ENCODE measurements at places on chromosomes 1 and 21.

DNA sequence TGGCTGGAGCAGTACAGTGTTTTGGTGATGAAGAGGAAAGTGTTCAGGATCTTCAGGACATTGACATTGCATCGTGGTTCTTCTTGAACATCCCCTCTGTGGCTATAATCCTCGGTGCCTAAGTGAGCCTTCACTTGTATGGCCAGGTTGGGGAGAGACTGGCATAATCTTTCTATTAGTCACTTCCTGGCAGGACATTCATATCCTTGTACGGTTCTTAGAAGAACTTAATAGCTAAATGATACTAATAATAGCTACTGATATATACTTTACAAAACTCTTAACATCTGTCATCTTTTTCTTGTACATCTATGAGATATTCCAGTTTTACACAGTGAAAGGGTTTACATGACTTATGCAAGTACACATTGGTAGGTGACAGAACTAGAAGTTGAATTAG is 35.8 kb downstream of the CELF3 start:
- no peak for DNase-seq

- DNase-seq = no peak
Measured at GRCh38 chr1:170424346-170424745, 107.6 kb upstream of the GORAB start.

GRCh38 chr1:232271991-232272589 is 357.8 kb downstream of the SIPA1L2 start:
- no peak for DNase-seq

DNA sequence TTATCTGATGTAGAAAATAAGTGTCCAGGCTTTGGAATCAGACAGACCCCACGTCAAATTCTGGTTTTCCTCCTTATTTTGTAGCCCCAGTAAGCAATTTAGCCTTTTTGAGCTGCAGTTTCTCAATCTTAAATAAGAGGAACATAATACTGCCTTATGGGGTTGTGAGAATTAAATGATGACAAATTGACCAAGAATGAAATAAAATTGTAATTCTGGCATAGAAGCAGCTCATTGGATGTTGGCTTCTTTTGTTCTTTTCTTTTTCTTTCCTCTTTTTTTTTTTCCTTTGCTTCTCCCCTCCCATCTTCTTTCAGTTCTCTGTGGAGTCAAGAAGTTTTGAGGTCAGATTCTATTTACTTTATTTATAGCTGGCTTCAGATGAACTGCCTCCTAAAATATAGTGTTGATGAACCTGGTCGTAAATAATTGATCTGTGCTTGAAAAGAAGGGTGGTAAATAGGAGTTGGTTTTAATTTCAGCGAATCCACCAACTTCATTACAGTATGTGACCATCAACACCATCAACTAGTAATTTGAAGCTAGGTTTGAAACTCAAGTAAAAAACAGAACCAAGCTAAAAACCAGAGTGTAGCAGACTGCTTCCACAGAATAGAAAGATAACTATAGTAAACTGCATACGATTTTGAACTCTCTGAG is 81.1 kb downstream of the CACHD1 start:
- no peak for DNase-seq

DNA sequence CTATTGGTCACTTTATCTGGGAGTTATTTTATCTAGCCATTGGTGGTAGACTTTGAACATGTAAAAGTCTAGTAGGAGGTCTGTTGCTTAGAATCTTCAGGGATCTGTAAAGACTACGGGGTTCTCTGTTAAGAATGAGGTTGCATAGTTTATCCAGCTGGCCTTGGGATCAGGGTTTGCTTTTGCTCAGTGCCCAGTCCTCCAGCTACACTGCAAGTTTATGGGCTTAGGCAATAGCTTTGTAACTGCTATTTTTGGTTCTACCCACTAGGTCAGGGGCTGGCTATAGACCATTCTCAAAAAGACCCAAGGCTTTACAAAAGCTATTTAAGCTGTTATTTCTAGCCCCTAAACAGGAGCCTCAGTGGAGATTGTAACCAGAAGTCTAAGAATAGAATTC is 9.8 kb downstream of the SH3GLB1 start:
- DNase-seq = no peak

DNA sequence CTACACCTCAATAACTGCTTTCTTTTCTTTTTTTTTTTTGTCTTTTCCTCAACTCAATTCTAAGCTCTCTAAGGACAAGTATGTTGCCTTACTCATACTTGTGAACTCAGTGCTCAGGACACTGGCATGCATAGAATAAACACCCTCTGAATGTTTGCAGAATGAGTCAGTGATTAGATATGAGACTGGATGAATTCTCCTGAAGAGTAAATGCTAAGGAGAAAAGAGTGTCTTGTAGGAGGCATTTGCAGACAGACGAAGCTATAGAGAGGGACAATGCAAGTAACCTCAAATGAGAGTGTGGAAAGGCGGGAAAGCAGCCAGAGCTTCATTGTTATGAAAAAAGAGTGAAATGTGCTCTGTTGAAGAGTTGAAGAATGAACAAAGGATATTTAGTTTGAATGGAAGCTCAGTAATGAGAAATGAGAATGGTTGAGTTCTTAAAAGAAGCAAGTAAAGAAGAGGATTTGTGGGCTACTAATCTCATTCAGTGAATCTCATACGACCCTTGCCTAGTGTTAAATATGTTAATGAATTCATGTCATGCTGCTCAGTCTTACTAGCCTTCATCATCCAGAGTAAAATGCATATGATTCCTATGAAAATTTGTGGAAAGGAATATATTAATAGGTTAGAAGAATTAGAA is 166.1 kb upstream of the DPYD start:
- no peak for DNase-seq

DNA sequence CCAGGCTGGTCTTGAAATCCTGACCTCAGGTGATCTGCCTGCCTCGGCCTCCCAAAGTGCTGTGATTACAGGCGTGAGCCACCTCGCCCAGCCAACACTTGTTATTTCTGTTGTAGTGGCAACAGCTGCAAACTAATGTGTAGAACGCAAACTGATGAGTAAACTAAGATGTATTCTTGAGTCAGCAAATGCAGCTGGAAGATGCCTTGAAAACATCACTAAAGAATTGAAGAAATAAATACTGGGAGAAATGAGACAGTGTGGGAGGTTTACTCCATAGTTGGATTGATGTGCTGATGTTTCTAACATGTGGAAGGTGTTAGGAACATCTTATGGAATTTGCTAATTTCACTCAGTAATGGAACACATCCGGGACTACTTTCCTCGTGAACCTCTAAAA is 61.3 kb upstream of the KCNE2 start:
- no peak for DNase-seq

DNA sequence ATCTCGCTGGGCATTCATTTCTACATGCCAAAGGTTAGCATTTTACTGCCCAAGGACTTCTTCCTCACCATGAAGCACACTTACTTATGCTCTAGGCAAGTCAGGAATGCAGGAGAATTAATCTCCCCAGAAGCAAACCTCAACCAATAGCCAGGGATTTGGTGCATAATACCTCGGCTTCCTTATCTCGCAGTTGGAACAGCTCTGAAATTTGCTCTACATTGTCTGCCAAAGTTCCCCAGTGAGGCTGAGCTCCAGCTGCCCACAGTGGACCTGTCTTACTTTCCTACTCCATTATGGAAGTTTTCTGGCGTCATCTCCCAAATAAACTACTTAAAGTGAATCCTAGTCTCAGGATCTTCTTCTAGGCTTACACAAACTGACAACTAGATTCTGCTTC is 57.6 kb upstream of the PPM1J start:
- DNase-seq = no peak

- no peak for DNase-seq
Measured at GRCh38 chr1:195376190-195376589, 1232.0 kb downstream of the KCNT2 start.

DNA sequence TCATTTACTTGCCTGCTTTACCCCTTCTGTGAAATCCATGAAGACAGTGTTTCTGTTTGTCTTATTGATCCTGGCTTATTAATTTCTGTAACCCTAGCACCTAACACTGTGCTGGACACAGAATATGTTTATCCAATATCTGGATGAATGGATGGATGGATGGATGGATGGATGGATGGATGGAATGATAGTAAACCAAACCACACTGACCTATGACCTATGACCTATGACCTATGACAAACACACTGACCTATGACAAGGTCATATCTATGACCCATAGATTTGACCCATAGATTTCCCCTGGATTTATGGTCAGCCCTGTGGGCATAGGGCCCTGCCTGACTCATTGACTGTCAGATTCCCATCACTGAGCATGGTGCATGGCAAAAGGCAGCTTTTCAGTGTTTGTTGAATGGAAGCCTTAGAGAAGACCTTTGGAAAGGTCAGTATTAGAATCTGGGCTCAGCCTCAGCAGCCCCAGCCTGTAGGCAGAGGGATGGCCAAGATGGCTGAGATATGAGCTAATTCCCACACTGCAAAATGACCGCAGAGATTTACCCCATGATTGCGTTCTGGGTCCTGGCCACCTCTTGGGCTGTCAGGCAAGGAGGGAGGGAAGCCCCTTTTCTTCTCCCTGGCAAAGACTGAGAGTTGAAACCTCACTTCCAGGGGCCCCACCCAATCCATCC is 24.6 kb downstream of the IGSF21 start:
- DNase-seq = no peak

DNA sequence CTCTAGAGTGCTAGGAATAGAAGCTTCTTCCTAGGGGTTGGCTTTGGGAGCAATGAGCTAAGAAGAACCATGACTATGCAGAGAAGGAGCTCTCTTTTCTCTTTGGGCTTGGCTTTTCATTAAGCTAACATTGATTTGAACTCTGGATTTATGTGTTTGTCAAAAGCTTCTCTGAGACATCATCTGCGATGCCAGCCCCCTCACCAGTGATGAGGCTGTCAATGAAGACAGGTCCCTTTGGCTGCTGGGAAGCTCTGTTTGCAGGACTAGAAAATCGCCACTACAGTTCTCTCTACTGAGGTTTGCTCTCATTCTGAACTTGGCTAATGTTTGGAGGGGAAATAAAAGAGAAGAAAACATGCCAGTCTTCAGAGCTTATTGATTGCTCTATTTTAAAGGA is 185.0 kb downstream of the PCP4 start:
- DNase-seq = no peak

DNA sequence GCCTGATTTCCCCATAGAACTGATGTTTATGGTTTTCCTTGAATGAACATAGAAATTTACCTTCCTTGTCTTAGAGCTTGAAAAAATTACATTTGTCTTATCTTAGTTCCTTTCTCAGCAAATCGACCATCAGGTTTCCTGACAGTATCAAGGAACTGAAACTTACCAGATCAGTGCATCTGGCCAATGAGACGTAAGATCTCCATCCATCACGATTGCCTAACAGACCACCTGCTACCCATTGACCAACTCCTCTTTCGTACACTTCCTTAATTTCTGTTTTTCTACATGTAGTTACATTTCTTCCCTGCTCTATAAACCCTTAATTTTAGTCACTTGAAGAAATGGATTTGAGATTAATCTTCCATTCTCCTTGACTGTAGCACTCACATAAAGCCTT is 57.4 kb upstream of the TMPRSS15 start:
- DNase-seq = no peak

Data from CD4-positive, alpha-beta T cell treated with Interleukin-21 for 1 hour (primary cell).